ENCODE measurements at places on chromosomes 6 and 20. TPM values are rescaled to one million over a fixed set of nuclear protein-coding genes. Genes with fewer than 3 reads are reported as not detected.

- no peaks in the 10 kb centered on the region for H3K27me3 ChIP-seq
- no peak for DNase-seq
- H3K4me1 ChIP-seq: no peaks in the 10 kb centered on the region
- H3K27ac ChIP-seq: no peak overlapping the region
- H3K4me3 ChIP-seq: no peak overlapping the region
These were observed 32.1 kb upstream of the CENPW start for GRCh38 chr6:126307849-126308248.

CCDC170 gene
- total RNA-seq: 0.81 TPM

- no peaks in the 10 kb centered on the region for H3K4me1 ChIP-seq
- no peak for DNase-seq
- H3K27me3 ChIP-seq: no peaks in the 10 kb centered on the region
- no peak overlapping the region for H3K27ac ChIP-seq
- H3K36me3 ChIP-seq: no peaks in the 10 kb centered on the region
These were observed 30.8 kb upstream of the SSR1 start for GRCh38 chr6:7343546-7344475.

PRDM13 gene
- total RNA-seq: 0.03 TPM

RWDD2A gene
- total RNA-seq: 4.7 TPM

DNA sequence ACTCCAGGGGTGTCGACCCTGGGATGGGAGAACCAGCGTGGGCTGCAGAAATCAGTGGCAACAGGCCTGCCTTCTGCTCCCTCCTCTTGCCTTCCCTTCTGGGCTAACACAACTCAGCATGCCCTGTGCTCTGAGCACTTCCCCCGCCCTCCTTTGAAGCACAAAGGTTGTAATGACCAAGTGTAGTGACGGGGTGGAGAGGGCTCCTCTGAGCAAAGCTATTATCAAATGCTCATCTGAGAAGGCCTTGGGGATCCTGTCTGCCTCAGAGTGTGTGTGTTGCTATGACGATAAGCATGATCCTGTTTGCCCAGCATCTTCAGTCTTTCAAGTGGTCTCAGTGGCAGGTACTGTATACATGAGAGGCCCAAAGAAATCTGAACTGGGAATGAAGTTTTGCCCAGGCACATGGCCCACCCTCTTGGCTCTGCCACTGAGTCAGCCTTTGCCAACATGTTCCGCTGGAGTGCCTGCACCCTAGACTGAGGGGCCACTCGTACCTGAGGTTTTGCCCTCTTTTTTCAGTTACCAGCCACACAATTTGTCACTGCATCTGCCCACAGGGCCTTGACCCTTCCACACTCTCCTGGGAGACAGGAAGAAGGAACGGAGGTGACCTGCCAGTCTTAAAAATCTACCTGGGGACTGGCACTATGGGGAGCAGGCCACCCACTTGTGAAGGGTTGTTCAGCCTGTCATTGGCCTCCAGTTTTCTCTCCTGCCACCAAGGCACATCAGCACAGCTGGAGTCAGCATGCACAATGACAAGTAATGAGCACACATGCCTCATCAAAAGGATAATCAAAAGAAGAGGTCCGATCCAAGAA, 74.5 kb downstream of the GFOD1 start:
- no peak overlapping the region for H3K4me3 ChIP-seq
- no peaks in the 10 kb centered on the region for H3K27me3 ChIP-seq
- no peaks in the 10 kb centered on the region for H3K36me3 ChIP-seq
- H3K27ac ChIP-seq: peak overlapping the region; percentile 41
- H3K4me1 ChIP-seq: peaks cover 18% of the 10 kb centered on the region

SYNDIG1 gene
- 0.37 TPM for total RNA-seq

GRCh38 chr6:33824461-33825154, 20.8 kb upstream of the MLN start:
- H3K27ac ChIP-seq: no peak overlapping the region
- no peaks in the 10 kb centered on the region for H3K27me3 ChIP-seq
- no peak for DNase-seq
- H3K36me3 ChIP-seq: no peaks in the 10 kb centered on the region
- no peaks in the 10 kb centered on the region for H3K4me1 ChIP-seq
- no peak overlapping the region for H3K4me3 ChIP-seq

GRCh38 chr6:31663126-31663960, 1.5 kb downstream of the GPANK1 start:
- H3K27me3 ChIP-seq: no peaks in the 10 kb centered on the region
- peaks cover 35% of the 10 kb centered on the region for H3K4me1 ChIP-seq
- H3K4me3 ChIP-seq: no peak overlapping the region
- H3K27ac ChIP-seq: no peak overlapping the region
- no peak for DNase-seq

SLC22A3 gene
- 0.43 TPM for total RNA-seq

GRCh38 chr6:37521674-37522073, 22.0 kb upstream of the CCDC167 start:
- H3K36me3 ChIP-seq: no peaks in the 10 kb centered on the region
- no peak overlapping the region for H3K4me3 ChIP-seq
- no peak for DNase-seq
- H3K27ac ChIP-seq: no peak overlapping the region
- H3K27me3 ChIP-seq: no peaks in the 10 kb centered on the region
- no peaks in the 10 kb centered on the region for H3K4me1 ChIP-seq

DNA sequence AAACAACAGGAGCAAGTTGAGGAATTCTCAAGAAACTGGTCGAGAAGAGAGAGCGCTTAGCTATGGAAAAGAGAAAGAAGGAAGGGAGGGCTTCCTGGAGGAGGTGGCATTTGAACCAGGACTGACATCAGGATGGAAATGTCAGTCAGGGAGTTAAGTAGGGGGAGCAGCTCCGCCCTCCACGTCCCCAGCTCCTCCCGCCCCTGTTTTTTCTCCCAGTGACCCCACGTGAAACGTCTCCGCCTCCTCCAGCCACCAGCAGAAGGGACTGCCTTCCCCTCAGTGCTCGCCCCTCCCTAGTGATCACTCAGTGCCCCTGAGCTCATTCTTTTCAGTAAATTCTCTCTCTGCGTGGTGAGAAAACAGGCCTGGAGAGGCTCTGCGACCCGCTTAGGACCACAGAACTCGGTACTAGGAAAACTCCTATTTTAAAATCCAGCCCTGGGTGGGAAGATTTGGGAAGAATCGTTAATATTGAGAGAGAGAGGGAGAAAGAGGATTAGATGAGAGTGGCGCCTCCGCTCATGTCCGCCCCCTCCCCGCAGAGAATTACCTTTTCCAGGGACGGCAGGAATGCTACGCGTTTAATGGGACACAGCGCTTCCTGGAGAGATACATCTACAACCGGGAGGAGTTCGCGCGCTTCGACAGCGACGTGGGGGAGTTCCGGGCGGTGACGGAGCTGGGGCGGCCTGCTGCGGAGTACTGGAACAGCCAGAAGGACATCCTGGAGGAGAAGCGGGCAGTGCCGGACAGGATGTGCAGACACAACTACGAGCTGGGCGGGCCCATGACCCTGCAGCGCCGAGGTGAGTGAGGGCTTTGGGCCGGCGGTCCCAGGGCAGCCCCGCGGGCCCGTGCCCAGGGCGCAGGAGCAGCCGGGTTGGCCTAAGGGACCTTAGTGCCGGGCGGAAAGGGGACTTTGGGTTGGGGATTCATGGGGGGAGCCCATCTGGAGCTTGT, 4.6 kb downstream of the HLA-DPB1 start:
- DNase-seq: peak; percentile 40
- peak overlapping the region; percentile 43 for H3K4me3 ChIP-seq
- no peaks in the 10 kb centered on the region for H3K27me3 ChIP-seq
- H3K27ac ChIP-seq: peak overlapping the region; percentile 40

DNA sequence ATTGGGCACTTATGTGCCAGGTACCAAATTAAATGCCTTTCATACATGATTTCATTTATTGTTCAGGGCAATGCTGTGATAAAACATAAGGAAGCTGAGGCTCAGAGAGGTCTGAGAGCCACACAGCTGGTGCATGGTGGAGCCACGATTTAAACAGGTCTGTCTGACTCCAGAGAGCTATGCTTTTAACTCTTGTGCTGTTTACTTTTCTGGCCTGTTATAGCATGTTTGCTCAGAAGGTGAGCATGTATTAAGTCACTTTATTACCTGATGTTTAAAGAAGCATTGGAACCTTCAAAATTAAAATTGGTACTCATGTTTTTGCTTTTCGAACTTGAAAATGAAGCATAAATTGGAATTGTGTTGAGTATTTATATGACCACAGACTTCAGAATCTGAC, 26.8 kb downstream of the MCM8 start:
- H3K27me3 ChIP-seq: no peaks in the 10 kb centered on the region
- no peaks in the 10 kb centered on the region for H3K36me3 ChIP-seq
- no peak for DNase-seq
- H3K27ac ChIP-seq: no peak overlapping the region
- H3K4me3 ChIP-seq: no peak overlapping the region

- H3K36me3 ChIP-seq: no peaks in the 10 kb centered on the region
- H3K27ac ChIP-seq: no peak overlapping the region
- no peak overlapping the region for H3K4me3 ChIP-seq
- H3K27me3 ChIP-seq: no peaks in the 10 kb centered on the region
These were observed 4.1 kb downstream of the ATP9A start for GRCh38 chr20:51763965-51764602.

DNA sequence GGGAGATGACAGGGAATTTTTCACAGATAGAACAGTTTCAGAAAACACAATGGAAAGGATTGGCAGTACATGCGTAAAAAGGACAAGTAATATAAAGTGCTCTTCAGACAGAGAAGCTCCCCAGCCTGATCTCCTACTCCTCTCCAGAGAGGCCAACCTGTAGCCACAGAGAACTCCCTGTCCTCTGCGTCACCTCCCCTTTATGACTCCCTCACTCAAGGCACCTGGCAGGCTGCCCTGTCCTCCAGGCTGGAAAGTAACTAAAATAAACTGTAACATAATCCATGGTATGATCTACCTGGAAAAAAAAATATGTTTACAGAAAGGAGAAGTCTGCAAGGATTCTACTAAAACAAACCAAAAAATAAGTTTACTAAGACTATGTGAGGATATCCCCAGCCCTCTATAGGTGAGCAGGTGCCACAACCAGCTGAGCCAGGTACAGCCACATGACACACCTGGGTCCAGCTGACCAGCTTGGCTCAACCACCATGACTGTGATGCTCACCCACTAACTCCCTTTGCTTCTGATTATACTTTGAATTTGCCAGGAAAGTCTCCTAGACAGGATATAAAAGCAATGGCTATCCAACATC, 29.2 kb downstream of the MBOAT1 start:
- H3K4me3 ChIP-seq: no peak overlapping the region
- H3K36me3 ChIP-seq: no peaks in the 10 kb centered on the region
- no peak overlapping the region for H3K27ac ChIP-seq
- DNase-seq: peak; percentile 64
- no peaks in the 10 kb centered on the region for H3K4me1 ChIP-seq

DNA sequence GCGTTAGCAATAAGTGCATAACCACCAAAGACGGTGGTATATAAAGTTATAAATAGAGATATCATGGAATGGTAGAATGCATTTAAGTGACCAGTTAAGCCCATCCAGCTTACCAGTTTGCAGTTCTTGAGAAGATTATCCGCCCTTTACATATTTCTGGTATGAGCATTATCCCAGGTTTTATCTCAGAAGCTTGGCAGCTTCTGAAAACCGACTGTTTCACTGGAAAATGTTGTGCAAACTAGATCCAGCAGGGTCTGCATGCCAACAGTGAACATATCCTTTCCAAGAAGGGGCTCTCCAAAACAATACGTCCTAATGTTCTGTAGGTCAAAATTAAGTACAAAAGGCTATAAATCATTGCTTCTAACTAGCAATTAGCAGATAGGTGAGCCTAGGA, 29.5 kb upstream of the SHLD1 start:
- no peaks in the 10 kb centered on the region for H3K36me3 ChIP-seq
- H3K4me1 ChIP-seq: no peaks in the 10 kb centered on the region
- H3K27me3 ChIP-seq: no peaks in the 10 kb centered on the region

GRCh38 chr6:136774228-136775041, 17.8 kb downstream of the MAP3K5 start:
- H3K4me1 ChIP-seq: peaks cover 27% of the 10 kb centered on the region
- H3K36me3 ChIP-seq: no peaks in the 10 kb centered on the region
- no peaks in the 10 kb centered on the region for H3K27me3 ChIP-seq
- DNase-seq: no peak

DNA sequence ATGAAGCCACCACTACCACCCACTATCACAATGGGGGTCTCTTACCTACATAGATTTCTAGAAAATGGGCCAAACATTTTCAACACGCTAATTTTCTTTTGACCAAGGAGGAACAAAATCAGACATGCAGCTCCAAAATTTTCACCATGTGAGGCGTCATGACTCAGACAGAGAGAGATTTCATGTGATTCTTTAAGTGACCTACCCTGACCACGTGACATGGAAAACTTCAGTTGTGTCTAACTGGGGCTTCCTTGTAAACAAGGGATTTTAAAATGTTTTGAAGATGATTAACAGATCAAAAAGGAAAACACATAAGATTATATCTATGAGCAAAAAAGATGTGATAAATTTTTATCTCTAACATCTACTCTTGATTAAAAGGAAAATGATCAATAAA, 199.2 kb downstream of the TBXT start:
- H3K36me3 ChIP-seq: no peaks in the 10 kb centered on the region
- DNase-seq: no peak
- H3K27me3 ChIP-seq: no peaks in the 10 kb centered on the region
- no peak overlapping the region for H3K27ac ChIP-seq

GRCh38 chr6:167846997-167847606, 20.4 kb downstream of the AFDN start:
- no peak overlapping the region for H3K27ac ChIP-seq
- H3K27me3 ChIP-seq: no peaks in the 10 kb centered on the region
- H3K4me3 ChIP-seq: no peak overlapping the region
- no peaks in the 10 kb centered on the region for H3K36me3 ChIP-seq
- no peak for DNase-seq

SLC4A11 gene
- 0.38 TPM for total RNA-seq

DNA sequence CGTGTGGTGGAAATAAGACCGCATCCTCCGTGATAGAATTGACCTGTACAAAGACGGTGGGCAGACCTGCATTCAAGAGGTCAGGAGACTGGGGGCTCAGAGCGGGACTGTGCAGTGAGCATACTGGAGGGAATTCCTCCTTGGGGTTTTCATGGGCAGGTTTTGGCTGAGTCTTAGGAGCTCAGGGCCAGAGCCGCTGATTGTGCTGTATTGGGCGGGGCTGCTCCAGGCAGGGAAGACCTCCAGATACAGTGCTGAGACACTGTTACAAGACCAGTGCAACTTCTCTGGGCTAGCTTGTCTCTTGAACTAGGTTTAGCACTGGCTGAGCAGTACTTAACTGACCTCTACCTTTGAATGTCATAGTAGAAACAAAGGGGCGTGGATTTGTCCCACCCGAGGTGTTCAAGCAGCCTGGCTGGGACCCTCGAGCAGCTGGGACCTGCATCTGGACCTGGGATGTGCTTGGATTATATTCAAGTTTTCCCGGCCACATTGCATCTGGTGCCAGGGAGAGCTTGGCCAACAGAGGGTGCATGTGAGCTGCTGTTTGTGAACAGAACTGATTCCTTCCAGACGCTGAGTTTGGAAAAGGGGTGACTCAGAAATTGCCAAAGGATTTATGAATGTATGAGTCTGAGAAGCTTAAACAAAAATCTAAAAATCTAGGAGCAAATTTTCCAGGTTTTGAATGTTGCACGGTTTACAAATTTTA, 33.4 kb upstream of the SLC22A1 start:
- H3K4me1 ChIP-seq: no peaks in the 10 kb centered on the region
- DNase-seq: peak; percentile 40
- no peak overlapping the region for H3K4me3 ChIP-seq
- no peaks in the 10 kb centered on the region for H3K27me3 ChIP-seq

- no peaks in the 10 kb centered on the region for H3K4me1 ChIP-seq
- H3K27ac ChIP-seq: no peak overlapping the region
- no peak overlapping the region for H3K4me3 ChIP-seq
- H3K27me3 ChIP-seq: no peaks in the 10 kb centered on the region
These were observed 23.9 kb downstream of the TRERF1 start for GRCh38 chr6:42427871-42428270.
